ENCODE measurements at places on chromosomes 12 and 14.

DNA sequence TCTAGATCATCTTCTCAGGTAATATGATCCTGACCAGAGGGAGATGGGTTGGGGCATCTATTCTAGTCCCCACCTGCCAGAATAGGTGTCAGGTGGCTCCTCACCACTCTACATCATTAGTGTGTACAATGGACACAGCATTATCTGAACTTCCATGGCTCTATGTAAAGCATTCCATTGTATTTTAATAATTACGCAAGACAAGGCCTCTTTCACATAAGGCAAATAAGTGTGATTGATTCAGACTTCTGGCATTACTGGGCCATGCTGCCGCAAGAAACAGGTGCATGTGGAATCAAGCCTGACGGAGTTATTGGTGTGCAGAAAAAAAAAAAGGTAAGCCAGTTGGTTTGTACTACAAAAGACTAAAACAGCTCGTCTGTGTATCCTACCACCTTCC is 3.1 kb upstream of the DDHD1 start:
- no peak for DNase-seq

DNA sequence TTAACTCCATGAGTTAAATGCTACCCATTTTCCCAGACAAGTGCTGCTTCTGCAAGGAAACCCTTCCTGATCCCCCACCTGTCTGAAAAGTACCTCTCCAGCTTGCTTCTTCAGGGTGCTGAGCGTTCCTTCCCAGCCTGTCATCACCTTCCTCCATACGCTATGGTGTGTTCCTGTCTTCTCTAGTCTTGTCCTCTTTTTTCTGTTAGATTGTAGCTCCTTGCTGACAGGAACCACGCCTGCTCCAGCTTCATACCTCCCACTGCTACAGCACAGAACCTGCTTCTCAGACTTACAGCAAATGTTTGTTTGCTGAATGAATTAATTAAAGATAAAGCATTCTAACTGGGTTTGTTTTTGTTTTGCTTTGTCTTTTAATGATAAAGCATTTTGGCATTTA is 39.1 kb downstream of the ERH start:
- DNase-seq, result no peak

- no peak for DNase-seq
Measured at GRCh38 chr14:28876572-28876945, 110.0 kb downstream of the FOXG1 start.

DNA sequence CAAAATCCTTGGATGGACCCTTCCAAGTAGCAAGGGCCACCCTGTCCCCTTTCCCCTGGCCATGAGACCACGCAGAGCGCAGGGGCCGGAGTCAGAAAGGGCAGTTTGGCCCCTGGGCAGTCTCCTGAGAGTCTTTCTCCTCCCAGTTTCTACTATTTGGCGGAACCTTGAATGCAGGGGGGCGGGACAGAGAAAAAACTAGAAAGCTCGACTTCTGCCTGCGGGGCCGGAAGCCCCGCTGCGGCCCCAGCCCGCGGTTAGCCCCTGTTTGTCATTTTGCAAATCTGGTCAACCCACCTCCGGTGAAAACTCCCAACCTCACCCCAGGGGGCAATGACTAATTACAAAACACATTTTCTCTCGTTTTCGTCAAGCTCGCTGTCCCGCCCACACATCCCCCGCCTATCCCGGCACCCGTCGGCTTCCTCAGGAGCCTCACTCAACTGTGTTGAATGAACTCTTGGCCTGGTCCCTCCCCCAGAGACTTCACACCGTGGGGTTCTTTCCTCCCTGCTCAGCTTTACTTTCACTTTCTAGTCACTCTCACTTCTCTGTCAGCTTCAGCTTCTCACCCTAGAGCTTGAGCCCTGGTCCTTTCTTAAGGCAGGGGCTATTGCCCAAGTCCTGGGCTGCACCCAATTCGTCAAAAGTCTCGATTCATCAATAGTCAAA is 66.7 kb downstream of the IRF2BPL start:
- DNase-seq, result peak; percentile 82

DNA sequence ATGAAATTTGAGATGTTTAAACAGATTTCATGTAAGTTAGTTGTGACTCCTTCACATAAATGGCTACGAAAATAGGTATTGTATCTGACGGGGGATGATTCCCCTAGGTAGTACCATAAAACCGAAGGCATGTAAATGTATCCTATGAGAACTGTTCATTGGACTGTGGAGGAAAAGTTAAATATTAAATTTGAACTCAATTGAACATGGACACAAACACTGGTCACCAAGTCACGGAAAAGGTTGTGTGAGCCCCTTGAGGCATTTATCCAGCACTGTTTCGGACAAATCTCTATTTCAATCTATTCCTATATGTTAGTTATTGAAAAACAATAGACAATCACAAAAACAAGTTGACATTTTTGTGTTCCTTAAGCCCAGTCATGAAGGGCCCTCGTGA is 1014.3 kb upstream of the NOVA1 start:
- DNase-seq, result no peak

GRCh38 chr12:130016194-130016593 is 112.4 kb upstream of the TMEM132D start:
- no peak for DNase-seq

GRCh38 chr12:19849208-19849607 is 409.9 kb downstream of the AEBP2 start:
- DNase-seq, result no peak

GRCh38 chr12:32893458-32893857 is 3.1 kb downstream of the PKP2 start:
- no peak for DNase-seq

DNA sequence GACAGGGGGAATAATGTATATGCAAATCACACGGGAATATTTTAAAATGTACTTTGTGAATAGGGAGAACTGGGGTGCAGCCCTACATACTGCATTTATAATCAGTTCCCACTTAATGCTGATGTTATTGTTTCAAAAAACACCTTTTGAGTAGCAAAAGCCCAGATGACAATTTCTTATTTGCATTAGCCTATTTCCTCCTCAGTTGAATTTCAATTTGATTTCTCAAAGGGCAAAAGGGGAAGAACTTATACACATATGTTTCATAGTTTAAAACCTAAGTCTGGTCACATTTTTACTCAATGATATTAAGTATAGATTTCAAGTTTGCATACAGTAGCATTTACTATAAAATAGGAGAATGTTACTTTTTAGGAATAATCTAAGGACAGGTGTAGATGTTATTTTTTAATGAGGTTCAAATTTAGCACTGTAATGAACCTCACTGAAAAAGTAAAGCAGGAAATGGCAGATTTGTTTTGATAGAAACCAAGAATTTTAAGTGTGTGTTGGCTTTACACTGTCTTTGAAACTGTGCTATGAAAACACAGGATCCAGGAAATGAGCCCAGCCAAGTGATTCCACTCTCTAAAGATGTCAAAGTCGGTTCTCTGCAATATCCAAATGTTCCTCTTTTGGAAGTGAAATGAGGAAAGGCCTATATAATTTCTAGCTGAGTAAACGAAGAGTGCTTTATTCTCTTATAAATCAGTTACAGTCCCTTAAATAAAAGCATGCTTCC is 367.4 kb downstream of the BTG1 start:
- no peak for DNase-seq

- no peak for DNase-seq
Measured at GRCh38 chr14:71235875-71236274, 328.6 kb downstream of the PCNX1 start.

- peak; percentile 22 for DNase-seq
Measured at GRCh38 chr12:85835426-85836196, 598 bp downstream of the RASSF9 start.

Data from LoVo (cell line).